ENCODE measurements at places on chromosomes 16 and 17.
A peak's percentile ranks its signal among the peaks of the same experiment; 100 is the strongest.

DNA sequence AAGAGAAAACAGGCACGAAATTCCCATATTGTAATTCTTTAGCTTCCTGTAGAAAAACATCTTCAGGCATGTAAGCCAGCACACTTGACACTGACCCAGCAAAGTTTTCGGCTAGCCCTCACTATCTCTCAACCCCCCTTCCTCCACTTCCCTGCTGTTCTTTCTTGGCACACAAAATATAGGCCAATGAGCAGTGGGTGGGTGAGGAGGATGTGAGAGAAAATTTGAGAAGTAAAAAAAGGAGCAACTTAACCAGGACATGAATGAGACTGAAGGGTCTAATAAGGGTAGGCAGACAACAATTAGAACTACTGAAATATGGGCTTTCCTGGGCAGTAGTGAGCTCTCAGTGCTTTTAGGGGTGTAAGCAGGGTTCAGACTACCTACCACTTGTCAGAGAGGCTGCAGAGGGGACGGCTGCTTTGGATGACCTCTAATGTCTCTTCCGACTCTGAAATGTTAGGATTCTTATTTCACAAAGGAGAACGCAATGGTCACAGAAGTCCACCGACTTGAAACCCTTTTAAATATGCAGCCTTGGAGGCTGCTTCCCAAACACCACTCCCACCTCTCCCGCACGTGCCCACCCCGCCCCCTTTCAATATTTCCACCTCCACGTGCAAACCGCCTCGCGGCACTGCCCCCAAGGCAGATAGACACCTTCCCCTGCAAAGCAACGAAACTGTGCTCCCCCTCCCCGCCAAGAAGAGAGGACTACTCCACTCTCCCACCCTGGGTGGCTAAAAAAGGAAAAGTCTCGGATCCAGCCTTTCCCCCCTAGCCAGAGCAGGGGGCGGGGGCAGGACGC is 889 bp downstream of the MBTD1 start:
- DNase-seq = peak; percentile 63

GRCh38 chr17:1644493-1645206 is 882 bp downstream of the SCARF1 start:
- DNase-seq = no peak

DNA sequence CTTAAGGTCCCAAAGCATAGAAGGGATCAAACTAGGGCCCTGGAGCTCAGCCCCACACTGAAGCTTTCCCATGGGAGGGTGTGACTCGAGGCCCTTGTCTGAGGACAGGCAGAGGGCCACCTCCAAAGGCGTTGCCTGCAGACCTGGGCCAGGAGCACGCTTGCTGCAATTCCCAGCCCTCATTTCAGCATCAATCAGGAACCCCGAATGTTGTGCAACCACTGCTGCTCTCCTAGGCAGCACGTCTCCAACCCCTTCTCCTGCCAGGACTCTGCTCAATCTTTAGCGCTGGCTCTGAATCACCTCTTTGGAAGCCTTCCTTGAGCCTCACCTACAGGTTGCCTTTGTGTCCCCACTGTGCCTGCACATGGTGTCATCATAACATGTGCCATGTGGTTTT is 14.0 kb upstream of the ATP2C2 start:
- DNase-seq = no peak

DNA sequence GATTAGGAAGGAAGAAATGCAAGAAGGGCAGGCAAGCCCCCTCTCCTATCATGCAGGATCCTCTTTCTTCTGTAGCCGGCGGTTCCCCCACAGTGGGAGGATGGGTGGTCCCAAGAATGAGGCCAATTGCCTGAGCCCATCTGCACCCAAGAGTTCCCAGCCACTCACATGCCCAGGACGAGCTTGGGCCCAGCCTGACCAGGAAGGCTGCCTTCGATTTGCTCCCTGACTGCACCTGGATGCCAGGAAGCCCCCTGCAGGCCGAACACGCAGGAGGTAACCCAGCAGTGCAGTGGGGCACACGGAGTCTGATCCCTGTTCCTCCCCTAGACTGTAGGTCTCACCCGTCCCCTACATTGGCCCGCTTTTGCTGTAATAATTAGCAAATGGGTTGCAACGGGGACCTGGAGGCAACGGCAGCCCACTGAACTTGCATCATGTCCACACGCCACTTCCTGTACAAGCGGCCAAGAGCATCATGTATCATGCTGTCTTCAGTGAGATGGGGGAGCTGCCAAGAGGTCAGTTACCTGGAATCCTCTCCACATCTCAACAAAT is 67.5 kb downstream of the AMFR start:
- DNase-seq = peak; percentile 12

GRCh38 chr17:49600949-49601348 is 25.3 kb downstream of the NXPH3 start:
- no peak for DNase-seq

DNA sequence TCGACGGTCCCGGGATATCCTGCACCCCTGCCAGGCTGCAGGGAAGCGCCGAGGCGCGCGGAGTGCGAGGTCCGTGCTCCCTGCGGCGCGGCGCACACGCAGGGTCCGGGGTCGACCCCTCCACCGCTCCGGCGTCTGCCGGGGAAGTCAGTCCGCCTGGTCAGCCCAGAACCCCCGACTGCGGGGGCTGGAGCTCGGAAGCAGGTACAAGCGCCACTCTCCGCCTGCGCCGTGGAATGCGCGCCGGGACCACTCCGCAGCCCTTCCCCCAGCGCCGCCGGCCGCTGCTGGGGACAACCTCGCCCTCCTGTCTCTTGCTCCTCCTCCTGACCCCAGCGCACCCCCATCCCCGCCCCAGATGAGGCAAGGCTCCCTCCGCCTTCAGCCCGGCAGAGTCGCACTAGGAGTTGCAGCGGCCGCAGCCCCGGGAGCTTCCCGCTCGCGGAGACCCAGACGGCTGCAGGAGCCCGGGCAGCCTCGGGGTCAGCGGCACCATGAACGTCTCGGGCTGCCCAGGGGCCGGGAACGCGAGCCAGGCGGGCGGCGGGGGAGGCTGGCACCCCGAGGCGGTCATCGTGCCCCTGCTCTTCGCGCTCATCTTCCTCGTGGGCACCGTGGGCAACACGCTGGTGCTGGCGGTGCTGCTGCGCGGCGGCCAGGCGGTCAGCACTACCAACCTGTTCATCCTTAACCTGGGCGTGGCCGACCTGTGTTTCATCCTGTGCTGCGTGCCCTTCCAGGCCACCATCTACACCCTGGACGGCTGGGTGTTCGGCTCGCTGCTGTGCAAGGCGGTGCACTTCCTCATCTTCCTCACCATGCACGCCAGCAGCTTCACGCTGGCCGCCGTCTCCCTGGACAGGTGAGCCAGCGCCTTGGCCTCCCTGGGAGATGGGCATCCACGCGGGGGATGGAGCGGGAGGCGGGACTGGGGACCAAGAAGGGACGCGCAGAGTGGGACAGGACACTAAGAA is at the start of gene GALR2:
GALR2 (plus strand) TSS at position 392 of the 974 bp plus-strand sequence; CDS start at position 495, 103 bp downstream.
- no peak for DNase-seq

- DNase-seq = no peak
Observed at GRCh38 chr16:68232335-68232734, 3.6 kb downstream of the ESRP2 start.

DNA sequence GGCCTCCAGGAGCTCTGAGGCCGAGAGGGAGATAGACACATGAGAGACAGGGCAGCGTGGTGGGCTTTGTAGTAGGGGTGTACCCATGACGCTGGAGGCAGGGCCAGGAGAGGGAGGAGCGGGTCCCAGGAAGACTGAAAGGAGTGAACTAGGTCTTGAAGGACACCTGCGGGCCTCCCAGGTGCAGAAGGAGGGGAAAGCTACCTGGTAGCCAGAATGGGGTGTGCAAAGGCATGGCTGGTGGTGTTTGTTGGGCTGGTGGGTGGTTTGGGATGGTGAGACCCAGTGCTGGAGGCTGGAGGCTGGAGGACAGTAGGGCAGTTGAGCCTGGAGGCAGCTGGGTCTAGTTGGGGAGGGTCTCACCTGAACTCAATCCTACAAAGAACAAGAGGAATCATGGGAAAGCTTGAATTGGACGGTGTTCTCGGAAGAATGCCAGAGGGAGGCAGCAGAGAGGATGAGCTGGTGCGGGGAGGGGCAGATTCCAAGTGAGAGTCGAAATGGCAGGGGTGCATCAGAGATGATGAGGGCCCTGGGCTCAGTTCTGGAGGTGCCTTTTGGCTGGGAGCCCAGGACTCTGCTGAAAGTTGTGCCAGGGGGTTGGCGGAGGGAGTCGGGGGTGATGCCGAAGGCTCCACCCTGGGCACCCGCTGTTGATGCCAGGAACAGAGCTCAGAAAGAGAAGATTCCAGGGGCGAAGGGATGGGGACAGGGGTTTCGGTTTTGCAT is 21.2 kb downstream of the C1QTNF1 start:
- no peak for DNase-seq

DNA sequence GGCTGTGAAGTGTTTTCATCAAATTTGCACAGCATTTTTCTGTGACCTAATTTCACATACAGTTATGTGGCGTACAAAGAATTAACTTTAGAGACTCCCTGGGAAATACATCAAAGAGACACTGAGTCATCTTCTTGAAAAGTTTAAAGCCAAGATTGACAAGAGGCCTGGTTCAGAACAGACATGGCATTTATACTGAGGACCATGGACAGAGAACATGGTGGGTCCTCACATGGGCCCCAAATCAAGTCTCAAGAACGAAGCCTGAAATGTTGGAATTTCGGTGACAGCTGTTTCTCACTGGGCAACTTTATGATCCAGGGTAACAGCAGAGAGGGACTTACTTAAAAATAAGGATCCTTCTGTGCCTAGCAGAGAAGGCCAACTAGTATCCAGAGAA is 311.5 kb upstream of the KCNJ16 start:
- no peak for DNase-seq

GRCh38 chr16:30761427-30761927 is 385 bp downstream of the CFAP119 start:
- DNase-seq = peak; percentile 57

GRCh38 chr17:77456951-77457548 is 316.3 kb downstream of the SEC14L1 start:
- no peak for DNase-seq

DNA sequence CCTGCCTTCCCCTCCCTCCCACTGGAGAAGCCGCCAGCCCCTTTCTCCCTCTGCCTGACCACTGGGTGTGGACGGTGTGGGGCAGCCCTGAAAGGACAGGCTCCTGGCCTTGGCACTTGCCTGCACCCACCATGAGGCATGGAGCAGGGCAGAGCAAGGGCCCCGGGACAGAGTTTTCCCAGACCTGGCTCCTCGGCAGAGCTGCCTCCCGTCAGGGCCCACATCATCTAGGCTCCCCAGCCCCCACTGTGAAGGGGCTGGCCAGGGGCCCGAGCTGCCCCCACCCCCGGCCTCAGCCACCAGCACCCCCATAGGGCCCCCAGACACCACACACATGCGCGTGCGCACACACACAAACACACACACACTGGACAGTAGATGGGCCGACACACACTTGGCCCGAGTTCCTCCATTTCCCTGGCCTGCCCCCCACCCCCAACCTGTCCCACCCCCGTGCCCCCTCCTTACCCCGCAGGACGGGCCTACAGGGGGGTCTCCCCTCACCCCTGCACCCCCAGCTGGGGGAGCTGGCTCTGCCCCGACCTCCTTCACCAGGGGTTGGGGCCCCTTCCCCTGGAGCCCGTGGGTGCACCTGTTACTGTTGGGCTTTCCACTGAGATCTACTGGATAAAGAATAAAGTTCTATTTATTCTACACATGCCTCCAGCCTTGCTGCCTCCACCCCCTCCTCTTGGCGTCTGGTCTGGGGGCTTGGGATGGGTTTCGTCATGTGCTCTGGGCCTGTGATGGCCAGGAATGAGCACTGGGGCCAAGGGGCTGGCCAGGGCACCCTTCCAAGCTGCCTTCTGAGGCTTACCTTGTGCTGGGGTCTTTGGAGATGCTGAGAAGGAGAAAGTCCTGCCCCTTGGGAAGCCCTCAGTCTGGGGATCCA is 7.3 kb downstream of the GJD3 start:
- DNase-seq = no peak

GRCh38 chr16:17313793-17314547 is 156.8 kb downstream of the XYLT1 start:
- no peak for DNase-seq

GRCh38 chr17:50570032-50570431 is 9.5 kb downstream of the CACNA1G start:
- no peak for DNase-seq

DNA sequence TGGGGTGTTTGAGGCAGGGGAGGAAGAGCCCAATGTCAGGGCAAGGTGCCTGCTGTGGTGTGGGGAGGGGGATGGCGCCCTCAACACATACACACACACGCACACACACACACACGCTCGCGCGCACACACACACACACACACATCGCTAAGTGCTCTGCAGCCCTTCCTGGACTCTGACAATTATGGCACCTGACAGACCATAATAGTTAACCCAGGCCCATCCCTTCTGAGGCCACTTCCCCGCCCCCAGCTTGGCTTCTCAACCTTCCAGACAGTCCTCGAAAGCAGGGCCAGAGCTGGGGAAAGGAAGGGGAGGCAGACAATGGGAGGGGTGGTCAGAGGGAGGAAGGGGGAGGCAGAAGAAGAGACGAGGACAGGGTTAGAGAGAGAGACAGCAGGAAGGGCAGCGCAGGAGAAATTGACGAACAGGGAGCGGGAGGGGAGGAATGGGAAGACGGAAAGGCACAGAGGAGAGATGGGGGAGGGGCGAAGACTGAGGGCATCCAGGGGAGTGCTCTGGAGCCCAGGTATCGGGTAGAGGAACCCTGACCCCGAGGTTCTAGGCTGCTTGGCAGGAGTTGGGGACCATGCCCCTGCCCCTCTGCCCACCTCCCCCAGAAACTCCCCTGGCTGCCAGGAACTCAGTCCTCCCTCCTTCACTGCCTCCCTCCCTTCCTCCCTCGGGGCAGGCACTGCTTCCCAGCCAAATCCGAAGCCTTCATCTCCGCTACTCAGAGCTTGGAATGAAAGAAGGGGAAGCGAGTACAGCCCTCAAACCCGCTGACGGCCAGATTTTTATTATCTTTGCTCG is 4.0 kb downstream of the SRCIN1 start:
- DNase-seq = peak; percentile 36

DNA sequence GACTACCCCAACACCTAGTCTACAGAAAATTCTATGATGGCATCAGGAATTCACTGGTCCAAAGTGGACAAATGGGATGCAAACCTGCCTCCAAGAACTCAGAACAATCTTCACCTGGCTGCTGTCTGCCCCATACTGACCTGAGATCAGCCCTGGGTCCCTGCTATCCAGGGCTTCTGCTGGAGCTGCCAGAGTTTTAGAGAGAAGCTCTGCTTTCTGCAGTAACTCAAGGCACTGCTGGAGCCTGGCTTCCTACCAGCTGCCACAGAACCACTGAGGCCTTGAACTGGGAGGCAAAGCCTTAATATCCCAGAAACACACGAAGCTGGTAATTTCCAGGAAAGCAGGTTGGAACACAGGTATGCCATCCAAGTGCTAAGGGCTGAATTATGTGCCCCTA is 7.5 kb downstream of the TMEM170A start:
- DNase-seq = no peak

Measured in testis (tissue), 5 donors.